ENCODE measurements at places on chromosomes 11 and 22.

- no peaks in the 10 kb centered on the region for H3K4me1 ChIP-seq
- no peak overlapping the region for H3K4me3 ChIP-seq
- no peaks in the 10 kb centered on the region for H3K36me3 ChIP-seq
Measured at GRCh38 chr11:99584830-99585229, 564.1 kb downstream of the CNTN5 start.

GRCh38 chr11:109968299-109968698 lies 124.9 kb upstream of the ZC3H12C start:
- DNase-seq, result no peak
- no peaks in the 10 kb centered on the region for H3K27me3 ChIP-seq
- no peaks in the 10 kb centered on the region for H3K36me3 ChIP-seq
- H3K4me3 ChIP-seq, result no peak overlapping the region

DNA sequence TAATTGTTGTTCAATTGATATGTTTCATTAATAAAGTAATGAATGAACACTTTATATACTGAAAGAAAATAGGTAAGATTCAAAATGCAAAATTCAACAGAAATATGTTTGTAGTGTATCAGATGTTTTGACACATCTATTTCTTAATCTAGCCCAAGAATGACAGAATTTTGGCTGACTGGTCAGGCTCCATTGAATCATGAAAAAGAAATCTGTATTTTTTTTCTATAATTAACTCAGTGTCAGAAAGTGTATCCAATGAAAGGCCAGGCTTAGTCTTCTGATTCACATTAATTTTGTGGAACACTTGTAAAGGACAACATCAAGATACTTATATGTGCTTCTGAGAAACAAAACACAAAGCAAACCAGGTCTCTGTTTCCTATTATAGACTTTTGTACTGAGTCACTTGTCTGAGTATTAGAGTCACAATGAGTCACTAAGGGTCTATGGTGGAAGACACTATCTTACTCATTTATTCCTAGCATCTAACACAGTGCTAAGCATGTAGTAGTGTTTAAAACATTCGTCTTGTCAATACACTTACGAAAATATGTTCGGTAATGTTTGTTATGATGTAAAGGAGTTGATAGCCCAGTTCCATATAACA lies 297.7 kb upstream of the CCDC90B start:
- H3K4me1 ChIP-seq, result no peaks in the 10 kb centered on the region
- no peak overlapping the region for H3K4me3 ChIP-seq
- H3K36me3 ChIP-seq, result no peaks in the 10 kb centered on the region

DNA sequence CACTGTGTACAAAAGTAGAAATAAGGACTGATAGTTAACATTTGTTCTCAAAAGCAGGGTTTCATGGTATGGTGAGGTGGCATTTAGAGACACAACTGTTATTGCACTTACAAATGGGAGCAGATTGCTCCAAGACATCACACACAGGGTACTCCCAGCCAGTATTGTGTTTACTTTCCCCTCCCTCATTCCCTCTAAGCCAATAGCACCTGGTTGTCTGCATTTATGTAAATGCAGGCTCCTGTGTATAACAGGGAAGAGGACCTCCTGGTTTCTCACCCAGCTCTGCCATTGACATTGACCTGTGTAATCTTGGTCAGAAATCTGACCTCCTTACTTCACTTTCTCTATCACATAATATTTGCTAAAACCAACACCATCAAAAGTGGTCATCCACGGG lies 154.4 kb downstream of the NAV2 start:
- no peak overlapping the region for H3K4me3 ChIP-seq
- no peak for DNase-seq
- no peaks in the 10 kb centered on the region for H3K36me3 ChIP-seq
- H3K4me1 ChIP-seq, result no peaks in the 10 kb centered on the region

- H3K4me3 ChIP-seq, result no peak overlapping the region
- H3K27me3 ChIP-seq, result no peaks in the 10 kb centered on the region
- H3K36me3 ChIP-seq, result no peaks in the 10 kb centered on the region
- no peaks in the 10 kb centered on the region for H3K4me1 ChIP-seq
- no peak overlapping the region for H3K27ac ChIP-seq
Measured at GRCh38 chr11:88195908-88196307, 20.7 kb upstream of the RAB38 start.

DNA sequence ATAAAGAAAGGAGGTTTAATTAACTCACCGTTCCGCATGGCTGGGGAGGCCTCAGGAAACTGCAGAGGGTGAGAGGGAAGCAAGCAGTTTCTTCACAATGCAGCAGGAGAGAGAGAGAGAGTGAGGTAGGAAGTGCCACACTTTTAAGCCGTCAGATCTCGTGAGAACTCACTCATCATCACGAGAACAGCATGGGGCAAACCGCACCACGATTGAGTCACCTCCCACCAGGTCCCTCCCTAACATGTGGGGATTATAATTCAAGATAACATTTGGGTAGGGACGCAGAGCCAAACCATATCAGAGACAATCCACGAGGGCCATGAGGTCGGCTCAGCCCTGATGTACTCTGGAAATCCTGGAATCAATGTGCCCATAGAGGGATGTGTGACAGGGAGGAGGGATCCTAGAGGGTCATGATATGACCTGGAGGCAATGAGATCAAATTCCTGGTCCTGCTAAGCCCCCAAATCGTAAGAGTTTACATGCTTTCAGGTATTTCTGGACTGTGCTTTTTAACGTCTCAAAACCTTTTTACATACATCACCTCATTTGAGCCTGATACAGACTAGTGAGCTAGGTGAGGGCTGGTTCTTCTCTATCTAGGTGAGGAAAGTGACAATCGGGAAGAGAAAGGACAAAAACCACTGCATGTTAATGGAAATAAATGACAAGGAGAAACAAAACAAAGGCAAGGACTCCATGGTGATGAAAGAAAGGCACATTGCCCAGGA lies 19.5 kb upstream of the RASSF10 start:
- DNase-seq, result no peak
- H3K36me3 ChIP-seq, result no peaks in the 10 kb centered on the region
- H3K27me3 ChIP-seq, result no peaks in the 10 kb centered on the region
- H3K4me1 ChIP-seq, result no peaks in the 10 kb centered on the region
- peak overlapping the region; percentile 41 for H3K27ac ChIP-seq

DNA sequence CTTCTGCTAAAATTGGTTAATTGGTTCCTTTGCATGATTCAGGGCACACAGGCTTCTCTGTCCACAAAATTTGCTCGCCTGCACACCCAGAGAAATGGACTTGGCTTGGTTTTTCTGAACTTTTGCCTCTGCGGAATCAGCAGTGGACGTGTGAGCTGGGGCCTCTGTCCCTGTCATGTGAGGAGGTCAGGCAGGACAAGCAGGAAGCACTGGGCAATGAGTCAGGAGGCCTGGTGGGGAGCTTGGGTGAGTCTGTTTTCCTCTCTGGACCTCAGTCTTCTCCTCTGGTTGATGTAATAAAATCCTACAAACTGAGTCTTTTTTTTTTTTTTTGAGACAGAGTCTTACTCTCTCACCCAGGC lies 10.4 kb upstream of the CELSR1 start:
- no peaks in the 10 kb centered on the region for H3K27me3 ChIP-seq
- no peaks in the 10 kb centered on the region for H3K36me3 ChIP-seq
- no peak overlapping the region for H3K27ac ChIP-seq
- H3K4me3 ChIP-seq, result no peak overlapping the region

DNA sequence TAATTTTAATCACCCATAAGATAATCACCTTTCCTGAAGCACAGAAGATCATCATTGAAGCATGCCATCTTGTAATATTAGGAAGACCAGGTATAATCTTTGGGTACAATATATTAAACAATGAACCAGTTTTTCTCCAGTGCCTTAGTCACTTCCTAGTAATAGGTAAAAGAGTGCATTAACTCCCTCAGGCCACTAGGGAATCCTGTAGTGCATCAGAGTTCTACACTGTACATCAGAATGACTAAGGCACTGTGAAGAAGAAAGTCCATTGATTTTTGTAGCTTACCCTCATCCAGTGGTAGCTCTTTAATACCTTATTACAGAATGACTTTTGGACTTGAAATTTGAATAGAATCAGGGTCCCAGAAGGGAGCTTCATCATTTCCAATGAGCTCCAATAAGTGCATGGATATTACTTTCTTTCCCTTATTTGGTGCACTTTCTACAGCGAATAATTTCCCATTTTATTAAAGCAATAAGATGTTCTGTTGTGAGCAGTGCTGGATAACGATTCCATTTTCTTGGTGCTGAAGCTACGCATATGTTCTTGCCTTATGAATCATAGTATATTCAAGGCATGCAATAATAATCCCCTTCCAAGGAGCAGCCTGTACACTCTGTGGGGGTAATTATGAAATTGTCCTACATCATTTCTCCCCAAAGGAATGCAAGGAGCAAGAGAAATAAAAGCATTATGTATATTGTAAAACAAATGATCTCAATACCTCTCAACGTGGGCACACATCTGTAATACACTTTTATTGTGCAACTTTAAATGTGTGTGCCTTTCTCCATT lies 4.7 kb downstream of the C11orf87 start:
- H3K4me3 ChIP-seq, result no peak overlapping the region
- no peak for DNase-seq
- H3K27me3 ChIP-seq, result no peaks in the 10 kb centered on the region
- H3K4me1 ChIP-seq, result no peaks in the 10 kb centered on the region
- H3K36me3 ChIP-seq, result no peaks in the 10 kb centered on the region

GRCh38 chr11:27512238-27512637 lies 5.7 kb upstream of the LIN7C start:
- no peaks in the 10 kb centered on the region for H3K36me3 ChIP-seq
- no peak for DNase-seq
- no peaks in the 10 kb centered on the region for H3K27me3 ChIP-seq
- no peak overlapping the region for H3K4me3 ChIP-seq
- no peak overlapping the region for H3K27ac ChIP-seq

- no peaks in the 10 kb centered on the region for H3K27me3 ChIP-seq
- peaks cover 90% of the 10 kb centered on the region for H3K4me1 ChIP-seq
- H3K27ac ChIP-seq, result peak overlapping the region; percentile 47
- H3K4me3 ChIP-seq, result peak overlapping the region; percentile 29
Measured at GRCh38 chr11:3834664-3835461, 5.9 kb downstream of the RHOG start.

DNA sequence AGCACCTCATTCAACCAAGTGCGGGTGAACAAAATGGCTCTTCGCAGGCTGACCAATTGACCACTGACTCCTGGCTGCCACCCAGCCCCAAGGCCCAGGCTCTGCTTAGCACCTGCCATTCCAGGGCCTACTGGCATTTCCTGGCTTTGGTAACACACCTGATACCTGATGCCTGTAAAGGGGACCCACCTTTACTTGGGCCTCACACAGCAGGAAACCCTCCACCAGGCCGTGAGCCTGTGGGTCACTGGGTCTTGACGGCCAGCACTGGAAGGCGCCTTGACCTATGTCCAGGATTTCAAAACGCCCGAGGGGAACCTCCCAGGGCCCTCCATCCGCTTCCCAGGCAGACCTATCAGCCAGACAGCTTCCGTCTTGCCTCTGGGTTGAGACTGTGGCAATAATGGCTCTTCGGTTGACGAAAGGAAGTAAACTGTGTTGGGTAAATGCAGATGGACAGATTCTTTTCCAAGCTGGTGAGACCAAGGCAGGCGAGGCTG lies 16.8 kb upstream of the TMEM184B start:
- H3K4me3 ChIP-seq, result no peak overlapping the region
- DNase-seq, result no peak
- H3K4me1 ChIP-seq, result no peaks in the 10 kb centered on the region
- H3K36me3 ChIP-seq, result no peaks in the 10 kb centered on the region
- no peak overlapping the region for H3K27ac ChIP-seq

DNA sequence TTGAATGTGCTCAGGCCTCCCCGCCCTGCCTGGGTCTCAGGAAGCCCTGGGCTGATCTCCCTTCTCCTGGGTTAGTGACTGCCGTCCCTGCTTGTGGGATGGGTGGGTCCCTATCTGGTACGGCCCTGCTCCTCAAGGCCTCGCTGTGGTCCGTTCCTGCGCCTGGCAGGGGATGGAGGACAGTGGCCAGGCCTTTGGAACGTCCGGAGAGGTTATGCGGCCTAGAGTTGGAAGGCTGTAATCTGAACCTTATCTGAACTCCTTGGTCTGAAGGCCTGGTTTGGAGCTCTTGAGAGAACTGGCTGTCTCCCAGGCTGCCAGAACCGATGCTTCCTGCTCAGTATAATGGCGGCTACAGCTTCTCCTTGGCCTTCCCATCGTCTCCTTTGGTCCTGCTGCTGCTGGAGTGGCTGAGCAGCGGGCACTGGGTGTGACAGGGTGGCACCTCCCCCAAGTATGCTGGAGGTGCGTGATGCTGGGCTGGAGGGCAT lies 72.8 kb downstream of the FLI1 start:
- no peak overlapping the region for H3K4me3 ChIP-seq
- H3K36me3 ChIP-seq, result peaks cover 71% of the 10 kb centered on the region
- H3K4me1 ChIP-seq, result no peaks in the 10 kb centered on the region

DNA sequence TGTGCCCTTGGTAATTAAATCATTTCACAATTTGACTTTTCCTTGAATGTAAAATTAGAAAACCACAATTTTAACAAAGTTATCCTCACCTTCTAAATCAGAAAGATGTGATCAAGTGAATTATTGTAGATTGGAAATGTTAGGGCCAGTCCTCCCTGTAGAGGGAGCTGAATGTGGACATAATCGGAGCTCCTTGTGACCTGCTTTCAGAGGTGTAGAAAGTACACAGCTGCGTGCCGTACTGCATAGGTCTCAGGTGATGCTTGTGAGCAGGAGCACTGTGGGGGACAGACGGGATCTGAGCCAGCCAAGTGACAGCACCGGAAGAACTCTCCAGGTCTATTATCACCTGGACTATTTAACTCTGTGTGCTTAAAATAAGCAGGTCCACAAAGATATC lies 338.0 kb downstream of the AASDHPPT start:
- DNase-seq, result no peak
- no peaks in the 10 kb centered on the region for H3K27me3 ChIP-seq
- H3K27ac ChIP-seq, result no peak overlapping the region
- H3K36me3 ChIP-seq, result no peaks in the 10 kb centered on the region

DNA sequence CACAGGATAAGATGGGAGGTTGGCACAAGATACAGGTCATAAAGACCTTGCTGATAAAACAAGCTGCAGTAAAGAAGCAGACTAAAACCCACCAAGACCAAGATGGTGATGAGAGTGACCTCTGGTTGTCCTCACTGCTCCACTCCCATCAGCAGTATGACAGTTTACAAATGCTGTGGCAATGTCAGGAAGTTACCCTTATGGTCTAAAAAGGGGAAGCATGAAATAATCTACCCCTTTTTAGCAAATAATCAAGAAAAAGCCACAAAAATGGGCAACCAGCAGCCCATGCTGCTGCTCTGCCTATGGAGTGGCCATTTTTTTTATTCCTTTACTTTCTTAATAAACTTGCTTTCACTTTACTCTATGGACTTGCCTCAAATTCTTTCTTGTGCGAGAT lies 8.7 kb upstream of the PIWIL4 start:
- no peak overlapping the region for H3K27ac ChIP-seq
- no peaks in the 10 kb centered on the region for H3K36me3 ChIP-seq
- no peak for DNase-seq
- no peaks in the 10 kb centered on the region for H3K4me1 ChIP-seq
- H3K27me3 ChIP-seq, result no peaks in the 10 kb centered on the region
- H3K4me3 ChIP-seq, result no peak overlapping the region

- H3K36me3 ChIP-seq, result no peaks in the 10 kb centered on the region
- H3K4me1 ChIP-seq, result no peaks in the 10 kb centered on the region
- H3K27me3 ChIP-seq, result no peaks in the 10 kb centered on the region
- peak; percentile 23 for DNase-seq
Measured at GRCh38 chr11:72482211-72482812, 48.0 kb upstream of the CLPB start.
